Astrocyte (in vitro differentiated cells and primary cell): ENCODE measurements at places on chromosomes 2 and 18.

DNA sequence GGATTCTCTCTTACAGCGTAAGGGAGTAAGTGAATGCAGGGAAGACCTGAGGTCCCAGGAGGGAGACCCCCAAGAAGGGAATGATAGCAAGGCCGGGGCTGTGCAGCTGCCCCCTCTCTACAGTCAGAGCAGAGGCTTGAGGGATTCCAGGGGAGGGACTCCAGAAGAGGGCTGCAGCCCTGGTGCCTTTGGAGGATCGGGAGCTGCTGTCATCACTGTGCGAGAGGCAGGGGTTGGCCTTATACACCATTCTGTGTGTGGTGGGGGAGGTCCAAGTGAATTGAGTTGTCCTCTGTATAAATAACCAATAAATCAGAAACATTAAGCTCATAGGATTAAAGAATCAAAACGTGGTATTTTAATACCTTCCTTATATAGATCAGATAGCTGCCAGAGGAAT lies 114.9 kb downstream of the GLI2 start:
- no peak for DNase-seq

GRCh38 chr2:28717339-28717758 lies 34.3 kb upstream of the PPP1CB start:
- DNase-seq, result peak; percentile 65

- no peak for DNase-seq
Observed at GRCh38 chr2:129689653-129690448, 289.6 kb upstream of the RAB6C start.

- DNase-seq, result peak; percentile 46
Observed at GRCh38 chr2:217166241-217166850, 306.5 kb upstream of the TNP1 start.

- DNase-seq, result no peak
Observed at GRCh38 chr2:148646231-148646559, 1.6 kb downstream of the EPC2 start.

DNA sequence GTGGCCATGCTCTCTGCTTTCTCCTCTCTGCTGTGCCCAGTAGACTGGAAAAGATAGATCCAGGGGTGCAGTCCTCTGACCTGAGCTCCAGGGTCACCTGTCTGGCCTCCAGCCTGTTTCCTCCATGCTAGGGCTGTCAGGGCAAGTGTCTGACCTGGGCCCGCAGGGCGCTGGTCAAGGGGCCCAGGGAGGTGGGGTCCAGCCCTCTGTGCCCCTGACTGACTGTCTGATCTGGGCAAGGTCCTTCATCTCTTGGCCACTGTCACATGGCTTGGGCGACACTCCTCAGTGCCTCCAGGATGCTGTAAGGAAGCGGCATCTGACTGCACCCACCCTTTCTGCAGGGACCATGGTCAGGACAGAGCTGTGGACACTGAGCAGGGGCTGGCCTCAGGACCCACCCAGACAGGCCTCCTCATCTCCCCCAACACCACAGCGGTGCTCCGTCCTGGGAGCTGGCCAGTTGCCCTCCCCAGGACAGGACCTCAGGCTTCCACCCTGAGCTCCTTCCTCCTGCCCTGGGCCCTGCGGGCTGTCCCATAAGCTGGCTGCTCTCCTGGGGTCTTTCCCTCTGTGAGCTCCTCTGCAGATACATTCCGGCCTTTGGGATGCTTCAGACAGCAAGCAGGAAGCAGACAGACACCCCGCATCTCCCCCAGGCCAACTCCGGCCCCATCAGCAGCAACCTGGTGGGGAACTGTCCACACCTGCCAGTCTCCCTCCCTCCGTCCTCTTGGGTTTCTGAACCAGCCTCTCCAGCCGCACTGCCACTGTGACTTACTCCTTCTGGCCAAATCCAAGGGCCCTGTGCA lies 21.2 kb upstream of the ALPI start:
- DNase-seq, result no peak
